ENCODE measurements at places on chromosomes 3 and 15.

DNA sequence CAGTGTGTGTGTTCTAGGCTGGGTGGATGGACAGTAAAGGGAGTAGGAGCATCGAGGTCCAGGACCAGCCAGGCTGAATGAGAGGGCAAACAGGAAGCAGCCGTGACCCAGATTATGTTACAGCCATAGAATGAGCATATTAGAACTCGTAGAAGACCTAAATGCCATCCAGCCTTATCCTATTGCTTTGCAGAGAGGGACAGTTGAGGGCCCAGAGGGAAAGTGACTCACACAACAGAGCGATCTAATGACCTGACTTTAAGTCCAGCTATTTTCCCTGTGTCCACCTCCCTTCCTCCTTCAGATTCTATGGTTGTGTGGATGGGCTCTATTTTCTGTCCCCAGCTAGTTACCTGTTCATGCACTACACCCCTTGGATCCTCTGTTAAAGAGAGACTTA is 634.1 kb upstream of the TBL1XR1 start:
- no peak for DNase-seq

DNA sequence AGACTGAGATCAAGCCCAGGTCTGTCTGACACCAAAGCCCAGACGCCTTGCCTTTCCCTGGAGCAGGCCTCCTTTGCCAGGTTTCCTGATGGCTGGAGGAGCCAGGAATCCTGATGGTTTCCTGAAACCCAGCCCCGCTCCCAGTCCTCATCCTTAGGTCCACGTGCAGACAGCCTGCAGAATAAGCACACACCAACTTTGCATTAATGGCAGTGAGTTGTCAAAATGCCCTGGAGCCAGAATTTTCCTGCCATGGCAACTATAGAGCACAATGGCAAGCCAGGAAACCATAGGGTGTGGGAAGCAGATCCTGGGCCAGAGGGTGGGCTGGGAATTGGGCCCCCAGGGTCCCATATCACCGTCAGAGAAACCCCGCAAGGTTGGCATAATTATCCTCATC is 67.4 kb upstream of the HRH1 start:
- DNase-seq, result no peak

DNA sequence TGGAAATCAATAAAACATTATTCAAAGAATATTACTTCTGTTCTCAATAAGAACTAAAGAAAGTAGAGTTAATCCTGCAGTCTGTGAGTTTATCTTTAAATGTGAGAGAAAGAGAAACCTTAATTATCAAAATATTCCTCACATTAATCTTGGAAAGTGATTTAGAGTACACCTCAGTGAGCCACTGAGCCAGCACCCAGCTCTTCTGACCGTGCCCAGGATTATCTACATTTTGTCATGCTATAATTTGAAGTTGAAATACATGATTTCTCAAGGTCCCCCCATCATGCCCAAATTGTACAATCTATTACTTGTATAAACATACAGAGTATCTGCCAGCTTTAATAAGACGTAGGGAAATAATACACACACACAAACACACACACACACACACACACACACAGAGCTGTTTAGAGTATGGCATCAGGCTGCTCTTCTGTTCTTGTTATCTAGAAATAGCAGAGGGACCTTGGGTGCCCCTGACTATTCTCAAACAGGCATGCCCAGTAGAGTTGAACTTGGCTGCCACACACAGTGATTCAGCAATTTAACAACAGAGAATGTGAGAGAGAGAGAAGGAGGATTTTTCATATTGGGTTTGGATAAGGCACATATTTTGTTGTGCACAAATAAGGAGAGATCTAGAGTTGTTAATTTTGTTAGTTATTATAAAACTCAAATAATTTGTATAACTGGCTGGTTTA is 74.4 kb downstream of the P2RY1 start:
- no peak for DNase-seq

DNA sequence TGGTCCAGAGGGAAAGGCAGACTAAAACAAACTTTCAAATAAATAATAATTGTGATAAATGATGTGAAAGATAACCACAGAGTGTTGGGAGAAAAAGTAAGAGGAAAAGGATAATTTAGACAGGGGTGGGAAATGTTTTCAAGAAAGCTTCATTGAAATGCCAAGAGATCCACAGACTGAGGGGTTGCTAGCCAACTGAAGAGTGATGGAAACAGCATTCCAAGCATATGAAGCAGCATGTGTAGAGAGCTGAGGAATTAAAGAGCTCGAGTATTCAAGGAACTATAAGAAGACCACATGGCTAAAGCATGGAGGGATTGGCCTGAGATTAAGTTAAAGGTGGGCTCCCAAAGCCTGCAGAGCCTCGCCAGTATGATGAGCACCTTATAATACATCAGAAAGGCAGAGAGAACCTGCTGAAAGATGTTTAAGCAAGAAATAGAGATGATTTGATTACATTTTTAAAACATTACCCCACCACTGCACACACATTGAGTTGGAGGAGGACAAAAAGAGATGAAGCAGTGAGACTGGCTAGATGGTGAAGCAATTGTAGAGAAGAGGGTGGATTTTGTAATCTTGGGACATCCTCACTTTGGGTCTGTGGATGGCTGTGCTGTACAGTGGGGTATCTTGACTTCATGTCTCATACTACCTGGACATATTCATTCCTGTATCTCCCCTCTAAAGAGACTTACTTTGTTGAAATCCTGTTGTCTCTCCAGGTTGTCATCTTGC is 100.8 kb downstream of the STAC start:
- DNase-seq, result no peak

DNA sequence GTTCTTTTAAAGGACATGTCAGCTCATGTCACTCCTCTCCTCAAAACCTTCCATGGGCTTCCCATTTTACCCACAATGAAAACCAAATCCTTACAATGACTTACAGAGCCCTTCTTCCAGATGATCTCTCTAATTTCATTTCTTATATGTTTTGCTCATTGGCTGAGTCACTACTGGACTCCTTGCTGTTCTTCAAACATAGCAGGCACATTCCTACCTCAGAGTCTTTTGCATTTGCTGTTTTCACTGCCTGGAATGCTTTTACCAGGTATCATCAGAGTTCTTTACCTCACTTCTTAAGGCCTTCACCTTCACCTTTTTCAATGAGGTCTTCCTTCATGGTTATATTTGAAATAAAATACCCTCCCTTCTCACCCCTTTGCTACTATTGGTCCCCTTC is 57.3 kb downstream of the NECTIN3 start:
- DNase-seq, result no peak

DNA sequence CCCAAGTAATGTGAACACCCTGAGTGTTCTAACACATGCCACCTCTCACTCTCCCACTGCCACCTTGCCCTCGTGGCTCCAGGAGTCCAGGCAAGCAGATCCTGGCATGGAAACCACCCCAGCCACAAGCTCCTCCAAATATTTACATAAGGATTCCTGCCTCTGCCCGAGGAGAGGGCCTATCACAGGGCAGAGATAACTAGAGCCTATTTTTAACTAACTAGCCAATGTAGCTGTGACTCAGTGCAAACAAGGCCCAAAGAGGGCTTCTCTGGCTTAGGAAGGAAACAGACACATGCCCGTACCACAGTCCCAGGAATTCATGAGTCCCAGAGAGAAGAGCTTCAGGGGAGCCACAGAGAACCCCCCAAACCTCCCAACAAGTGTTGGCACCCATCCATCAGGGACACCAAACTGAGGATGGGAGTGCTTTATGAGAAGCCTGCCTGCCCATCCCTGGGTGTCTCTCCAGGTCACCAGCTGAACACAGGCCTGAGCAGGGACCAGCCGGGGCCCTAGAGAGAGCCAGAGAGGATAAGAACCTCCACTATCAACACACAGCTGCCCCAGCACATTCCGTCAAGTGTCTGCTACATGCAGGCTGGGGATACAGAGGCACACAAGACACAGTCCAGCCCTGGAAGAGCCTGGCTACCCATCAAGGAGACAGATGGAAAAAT is 9.2 kb downstream of the FYCO1 start:
- DNase-seq, result no peak

- DNase-seq, result no peak
These were observed 505.6 kb upstream of the THBS1 start for GRCh38 chr15:39075311-39075710.

GRCh38 chr15:59140422-59141226 is 35.7 kb downstream of the CCNB2 start:
- no peak for DNase-seq

DNA sequence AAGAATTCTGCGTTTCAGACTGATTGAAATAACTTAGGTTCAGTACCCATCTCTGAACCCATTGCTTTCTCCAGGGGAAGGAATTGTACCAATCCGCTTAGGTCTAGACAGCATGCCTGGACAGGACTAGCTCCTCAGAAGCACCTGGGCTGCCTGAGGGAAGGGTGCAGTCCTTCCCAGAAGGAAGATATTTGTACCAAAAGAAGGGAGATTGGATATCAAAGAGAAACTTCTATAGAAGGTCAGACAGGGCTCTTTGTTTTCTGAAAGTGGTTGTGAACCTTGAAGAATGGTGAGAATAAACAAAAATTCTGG is 133.8 kb upstream of the LRTM1 start:
- no peak for DNase-seq

DNA sequence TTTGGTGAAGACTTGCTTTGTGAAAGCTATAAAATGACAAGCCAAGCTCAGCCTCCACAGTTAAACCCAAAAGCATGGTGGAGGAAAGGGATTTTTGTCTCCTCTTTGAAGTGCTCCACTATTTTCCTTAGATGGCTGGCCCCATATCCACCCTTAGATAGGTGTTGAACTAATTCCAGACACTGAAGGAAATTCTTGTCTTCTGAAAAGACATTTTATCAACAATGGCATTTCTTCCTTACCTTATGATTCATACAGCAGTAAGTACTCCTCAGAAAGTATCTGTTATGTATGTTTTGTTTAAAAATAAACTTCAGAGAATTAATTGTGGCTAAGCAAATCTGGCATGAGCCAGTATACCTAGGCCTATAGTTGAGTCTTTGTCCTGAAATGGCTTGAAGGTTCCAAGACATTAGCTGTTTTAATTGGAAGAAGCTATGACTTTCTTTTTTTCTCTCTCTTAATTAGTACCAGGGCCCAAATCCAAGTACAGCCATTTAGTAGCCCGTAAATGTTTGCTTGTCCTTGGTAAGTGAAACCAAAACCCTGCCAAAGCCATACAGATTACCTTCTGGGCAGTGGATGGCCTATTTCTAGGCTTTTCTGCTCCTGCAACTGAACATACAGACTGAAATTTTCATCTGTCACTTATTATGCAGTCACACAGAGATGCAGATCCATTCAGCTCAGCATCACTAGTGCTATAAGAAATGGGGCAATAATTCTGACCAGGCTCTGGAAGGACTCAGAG is 5.1 kb upstream of the BFSP2 start:
- DNase-seq, result no peak

DNA sequence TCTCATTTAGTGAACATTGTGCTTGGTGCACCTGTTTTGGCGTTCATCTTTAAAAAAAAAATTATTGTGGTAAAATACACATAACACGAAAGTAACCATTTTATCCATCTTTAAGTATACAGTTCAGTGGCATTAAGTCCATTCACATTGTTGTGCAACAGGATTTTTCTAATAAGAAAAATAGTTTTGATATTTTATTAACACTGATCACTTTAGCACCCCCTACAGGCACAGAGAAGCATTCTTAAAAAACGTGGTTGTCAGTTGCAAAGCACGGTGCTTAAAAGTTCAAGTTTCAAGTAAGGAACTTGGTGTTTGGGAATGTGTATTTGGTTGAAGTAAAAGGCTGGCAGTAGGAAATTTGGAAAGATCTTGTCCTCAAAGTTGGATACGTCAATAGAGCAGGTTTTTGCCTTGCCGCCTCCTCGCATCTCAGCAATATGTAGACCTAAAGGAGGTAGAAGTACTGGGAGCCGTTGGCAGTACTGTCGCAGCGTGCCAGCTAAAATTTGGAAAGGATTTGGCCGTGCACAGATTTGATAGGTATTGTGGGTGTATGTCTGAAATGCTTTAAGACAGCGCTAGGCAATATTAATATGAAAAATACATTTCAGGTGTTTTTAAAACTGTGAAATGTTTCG is 110.4 kb downstream of the LRRC28 start:
- DNase-seq, result no peak

DNA sequence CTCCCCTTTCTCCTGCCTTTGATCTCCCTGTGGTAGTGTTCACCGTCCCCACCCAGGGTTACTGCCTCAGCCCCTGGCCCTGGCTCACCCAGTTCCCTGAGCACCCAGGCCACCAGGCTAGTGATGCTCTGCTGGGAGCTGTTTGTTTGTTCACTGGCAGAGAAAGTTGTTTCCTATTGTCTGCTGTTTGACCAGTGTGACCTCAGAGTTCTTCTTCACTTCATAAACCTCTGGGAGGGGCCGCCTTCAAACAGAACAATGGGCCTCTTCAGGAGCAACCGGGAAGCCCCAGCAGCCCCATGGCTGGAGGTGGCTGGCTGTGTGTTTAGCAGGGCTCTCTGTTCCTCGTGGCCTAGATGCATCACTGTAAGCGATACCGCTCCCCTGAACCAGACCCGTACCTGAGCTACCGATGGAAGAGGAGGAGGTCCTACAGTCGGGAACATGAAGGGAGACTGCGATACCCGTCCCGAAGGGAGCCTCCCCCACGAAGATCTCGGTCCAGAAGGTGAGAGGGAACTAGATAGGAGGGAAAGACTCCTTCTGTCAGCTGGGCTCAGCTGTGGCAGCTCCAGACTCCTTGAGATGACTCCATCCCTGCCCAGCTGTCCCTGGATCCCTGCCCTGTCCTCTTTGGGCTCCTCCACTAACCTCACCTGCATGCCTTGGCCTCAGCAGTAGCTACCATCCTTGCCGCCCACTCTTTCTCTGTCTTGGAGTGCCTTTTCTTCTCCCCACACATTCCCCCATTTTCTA is 3.4 kb downstream of the CLK3 start:
- no peak for DNase-seq

- no peak for DNase-seq
These were observed 423.5 kb downstream of the TUSC7 start for GRCh38 chr3:117133066-117133465.

GRCh38 chr3:128584412-128585020 is 66.1 kb downstream of the RPN1 start:
- DNase-seq, result no peak

- no peak for DNase-seq
These were observed 31.9 kb upstream of the ARL8B start for GRCh38 chr3:5090197-5090596.

DNA sequence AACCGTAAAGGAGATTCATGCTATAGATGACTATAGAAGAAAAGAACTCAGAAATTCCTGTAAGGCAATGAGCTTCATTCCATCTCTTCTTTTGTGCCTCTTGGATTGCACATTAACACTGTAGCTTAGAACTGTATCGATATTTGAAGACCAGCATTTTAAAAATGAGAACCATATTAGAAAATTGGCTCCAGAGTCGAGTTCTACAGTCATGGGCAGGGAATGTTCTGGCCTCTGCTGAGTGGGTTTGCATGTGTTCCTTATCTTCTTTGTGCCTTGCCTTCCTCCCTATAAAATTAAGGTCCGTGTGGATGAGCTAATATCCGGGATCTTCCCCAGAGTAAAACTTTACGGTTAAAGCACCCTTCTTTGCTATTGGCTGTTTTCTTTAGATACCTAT is 77.4 kb upstream of the PLCL2 start:
- DNase-seq, result no peak

DNA sequence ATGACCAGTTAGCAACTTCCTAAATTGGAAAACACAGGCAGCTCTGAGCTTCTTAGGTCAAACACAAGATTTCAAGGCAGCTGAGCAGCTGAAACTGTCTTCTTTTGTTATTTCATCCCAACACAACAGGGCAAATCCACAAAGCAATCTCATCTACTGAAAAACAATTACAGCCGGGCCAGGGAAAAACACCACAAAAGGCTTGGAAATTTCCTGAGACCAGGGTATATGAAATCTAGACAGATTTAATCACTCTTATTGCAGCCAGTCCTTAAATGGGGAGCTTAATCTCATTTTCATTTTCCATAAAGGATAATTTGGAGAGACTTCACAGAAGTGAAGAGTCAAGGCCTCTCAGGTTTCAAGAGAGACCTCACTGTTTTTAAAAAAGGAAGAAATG is 181.8 kb downstream of the SSR3 start:
- no peak for DNase-seq

Data from activated CD4-positive, CD25-positive, alpha-beta regulatory T cell (primary cell).